Fibroblast of the aortic adventitia (primary cell): ENCODE measurements at places on chromosomes 6 and 20. TPM values are rescaled to one million over a fixed set of nuclear protein-coding genes. Genes with fewer than 3 reads are reported as not detected.

Gene ZHX3
- 22.1 and 47.2 TPM in 2 replicates for total RNA-seq

Gene LHFPL5
- not detected in 2 replicates for total RNA-seq

Gene SLC9A8
- total RNA-seq, result 2.9 and 10.5 TPM in 2 replicates

Gene DEFB124
- total RNA-seq, result not detected in 2 replicates

Gene PDE10A
- total RNA-seq, result 6.1 and 12.7 TPM in 2 replicates

Gene DEFB132
- not detected in 2 replicates for total RNA-seq

Gene PTCHD4
- 5.2 and 9.8 TPM in 2 replicates for total RNA-seq

Gene CDS2
- 16.7 and 32.0 TPM in 2 replicates for total RNA-seq

Gene SMLR1
- not detected in 2 replicates for total RNA-seq

Gene ADGB
- total RNA-seq, result not detected in 2 replicates

Gene FOXS1
- total RNA-seq, result 2.3 TPM in 1 of 2 replicates, not detected in the other

Gene CD93
- 0.27 and 2.0 TPM in 2 replicates for total RNA-seq

Gene GTSF1L
- total RNA-seq, result not detected in 2 replicates

Gene CD83
- total RNA-seq, result 1.4 and 2.9 TPM in 2 replicates
